ENCODE measurements at places on chromosomes 7 and 10.

- no peak for DNase-seq
Observed at GRCh38 chr10:23461557-23461956, 22.7 kb downstream of the OTUD1 start.

DNA sequence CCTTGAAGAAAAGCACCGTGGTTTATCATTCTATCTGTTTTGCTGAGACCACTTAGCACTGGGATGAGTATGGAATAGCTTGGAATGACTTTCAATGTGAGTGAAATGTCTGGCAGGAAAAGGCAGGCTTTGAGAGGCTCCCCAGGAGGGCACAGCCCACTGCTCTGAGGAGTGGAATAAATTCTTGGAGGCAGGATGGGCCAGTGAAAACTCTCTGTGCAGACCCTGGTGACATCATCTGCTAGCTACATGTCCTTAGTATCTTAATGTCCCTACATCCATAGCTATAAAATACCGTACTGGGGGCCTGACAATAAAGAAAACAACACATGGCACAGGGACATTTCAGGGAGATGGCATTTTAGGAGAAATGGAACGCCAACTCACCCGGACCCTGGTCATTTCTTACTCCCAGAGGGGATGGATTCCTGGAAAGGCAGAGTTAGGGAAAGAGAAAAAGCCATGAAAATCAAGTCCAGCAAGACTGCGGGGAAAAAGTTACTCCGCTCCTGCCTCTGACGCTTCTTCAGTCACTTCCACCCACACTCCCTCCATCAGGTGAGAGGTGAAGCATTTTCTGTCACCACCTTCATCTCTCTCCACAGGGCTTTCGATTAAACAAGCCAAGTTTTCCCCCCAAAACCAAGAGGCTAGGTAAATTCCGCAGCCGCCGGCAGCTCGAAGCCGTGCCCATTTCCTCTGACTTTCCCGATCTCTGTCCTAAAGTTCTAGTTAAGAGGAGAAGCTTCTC, 991 bp downstream of the ZNF239 start:
- no peak for DNase-seq

GRCh38 chr7:133252506-133252857, 396 bp upstream of the EXOC4 start:
- no peak for DNase-seq

DNA sequence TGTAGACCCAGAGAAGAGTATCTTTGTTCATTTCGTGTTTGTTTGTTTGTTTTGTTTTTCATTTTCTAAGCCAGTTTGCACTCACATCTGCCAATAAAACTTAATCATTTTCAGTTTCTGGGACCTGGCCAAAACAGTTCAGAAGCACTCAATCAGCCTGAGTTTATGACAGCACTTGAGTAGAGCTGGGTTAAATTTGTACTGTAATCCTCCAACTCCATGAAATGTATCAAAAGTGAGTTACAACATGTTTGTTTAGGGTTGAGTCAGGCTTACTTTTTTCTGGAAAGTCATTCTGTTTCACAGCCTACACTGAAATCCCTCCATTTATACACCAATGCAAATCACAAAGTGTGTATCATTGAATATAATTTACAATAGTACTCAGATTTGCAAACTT, 91.9 kb downstream of the ZWINT start:
- DNase-seq = peak; percentile 33

GRCh38 chr10:33565231-33565630, 230.8 kb upstream of the NRP1 start:
- DNase-seq = no peak

DNA sequence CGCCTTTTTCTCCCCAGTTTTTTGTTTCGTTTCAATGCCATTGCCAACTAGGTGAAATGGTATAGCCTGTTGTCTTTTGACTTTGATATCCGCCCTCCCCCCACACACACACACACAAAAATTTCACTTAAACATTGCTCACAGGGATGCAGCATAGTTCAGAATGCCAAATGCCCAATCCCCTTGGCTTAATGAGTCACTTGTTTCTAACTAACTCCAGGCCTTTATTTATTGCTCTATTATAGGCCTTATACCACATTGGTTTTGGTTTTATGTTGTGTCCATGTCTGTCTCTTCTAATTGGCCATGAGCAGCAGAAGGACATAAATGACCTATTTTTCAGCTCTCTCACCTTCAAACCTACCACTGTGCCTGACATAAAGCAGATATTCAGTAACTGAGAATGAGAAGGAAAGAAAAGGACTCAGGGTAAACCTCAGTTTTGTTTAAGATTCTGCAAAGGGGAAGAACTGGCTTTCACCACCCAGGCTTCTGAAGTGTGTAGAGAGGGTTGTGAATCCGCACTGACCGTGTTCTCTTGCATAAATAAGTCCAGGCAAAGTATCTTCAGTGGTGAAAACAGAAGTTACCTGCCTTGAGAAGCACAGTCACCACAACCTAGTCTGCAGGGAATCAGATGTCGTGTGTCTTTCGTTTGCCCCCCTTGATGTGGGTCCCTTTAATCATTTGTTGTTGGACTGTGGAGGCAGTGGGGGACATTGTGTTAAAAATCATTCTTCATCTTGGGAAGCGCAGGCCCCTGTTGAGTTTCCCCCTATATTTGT, 139.8 kb downstream of the CELF2 start:
- DNase-seq = no peak

DNA sequence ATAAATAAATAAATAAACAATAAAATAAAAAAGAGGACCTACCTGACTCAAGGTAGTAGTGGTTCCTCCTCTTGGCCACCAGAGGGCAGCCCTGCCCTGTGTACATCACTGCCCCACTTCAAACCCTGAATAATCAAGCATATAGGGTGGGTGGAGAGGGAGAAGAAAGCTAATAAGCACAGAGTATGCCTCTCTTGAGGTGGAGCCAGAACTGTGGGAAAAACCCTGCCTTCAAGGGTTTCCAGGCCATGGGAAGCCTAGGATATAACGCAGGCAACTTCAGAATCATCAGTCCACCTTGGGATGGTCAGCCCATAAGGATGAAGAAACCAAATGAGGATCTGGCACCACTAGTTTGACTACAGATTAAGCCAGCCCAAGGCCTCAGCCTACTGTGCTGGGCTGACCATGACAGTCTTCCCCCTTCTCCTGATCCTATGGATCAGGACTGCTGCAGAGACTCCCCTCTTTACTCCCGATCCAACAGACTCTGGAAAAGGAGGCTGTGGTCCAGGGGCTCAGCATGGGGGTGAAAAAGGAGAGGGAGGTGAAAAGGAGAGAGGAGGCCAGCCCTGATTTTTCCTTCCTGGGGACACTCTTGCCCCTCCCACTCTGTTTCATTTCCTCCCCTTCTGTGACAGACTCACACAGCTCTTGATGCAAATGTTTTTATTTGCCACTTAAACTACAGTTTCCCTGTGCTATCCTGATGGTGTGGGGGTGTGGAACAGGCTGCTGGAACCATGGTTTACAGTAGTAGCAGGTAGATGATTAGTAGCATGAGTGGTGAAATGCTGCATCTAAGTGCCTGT, 10.1 kb downstream of the AVPI1 start:
- peak; percentile 9 for DNase-seq

DNA sequence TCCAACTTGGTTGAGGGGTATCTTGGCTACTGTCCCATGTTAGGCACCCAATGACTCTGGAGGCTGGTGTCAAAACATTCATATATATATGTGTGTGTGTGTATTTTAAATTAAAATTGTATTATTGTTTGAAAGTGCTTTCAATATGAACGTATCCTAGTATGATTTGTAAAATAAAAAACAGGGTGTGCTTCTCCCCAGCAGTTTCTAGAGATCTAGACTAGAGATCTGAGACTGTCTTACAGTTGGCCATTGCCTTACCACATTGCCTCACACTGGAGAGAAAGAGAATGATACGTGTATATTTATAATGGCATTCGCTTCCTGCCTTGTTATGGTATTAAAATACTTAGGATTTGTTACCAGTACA, 1.2 kb downstream of the BAG3 start:
- peak; percentile 2 for DNase-seq

GRCh38 chr7:108331971-108332370, 124.3 kb downstream of the NRCAM start:
- DNase-seq = no peak

DNA sequence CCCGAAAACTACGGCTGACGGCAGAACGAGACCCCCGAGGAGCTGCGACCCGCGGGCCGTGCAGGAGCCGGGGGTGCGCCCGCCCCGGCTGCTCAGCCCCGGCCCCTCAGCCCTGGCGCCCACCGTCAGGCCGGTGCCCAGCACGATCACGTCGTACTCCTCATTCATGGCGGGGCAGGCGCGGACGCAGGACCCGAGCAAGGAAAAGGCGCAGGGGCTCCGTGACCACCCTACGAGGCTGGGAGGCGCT, 218 bp downstream of the GDI2 start:
- no peak for DNase-seq

GRCh38 chr10:100878291-100878910, 34.4 kb upstream of the SLF2 start:
- DNase-seq = peak; percentile 38

- no peak for DNase-seq
Observed at GRCh38 chr7:67983486-67983885, 986.9 kb downstream of the TYW1 start.

GRCh38 chr10:75556320-75556719, 124.9 kb downstream of the LRMDA start:
- DNase-seq = no peak

GRCh38 chr7:45563941-45564461, 10.2 kb upstream of the ADCY1 start:
- no peak for DNase-seq

- DNase-seq = no peak
Observed at GRCh38 chr7:127365164-127365956, 27.1 kb downstream of the ZNF800 start.

DNA sequence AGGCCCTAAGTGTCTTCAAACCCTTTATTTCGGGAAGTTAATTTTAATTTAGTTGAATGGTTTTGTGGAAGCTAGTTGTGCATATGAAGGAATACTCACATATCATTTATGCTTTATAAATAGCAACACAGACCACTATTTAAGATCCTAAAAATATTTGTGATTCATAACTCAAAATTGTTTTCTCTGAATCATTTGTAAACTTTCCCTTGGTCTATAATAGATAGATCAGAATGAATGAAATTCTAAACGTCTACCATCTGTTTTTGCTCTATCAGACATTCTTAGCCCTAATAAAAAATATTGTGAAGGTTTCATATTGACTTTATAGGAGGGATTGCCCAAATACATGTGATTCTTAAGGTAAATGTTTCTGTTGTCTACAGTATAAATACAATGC, 43.5 kb downstream of the LOXL4 start:
- DNase-seq = no peak

DNA sequence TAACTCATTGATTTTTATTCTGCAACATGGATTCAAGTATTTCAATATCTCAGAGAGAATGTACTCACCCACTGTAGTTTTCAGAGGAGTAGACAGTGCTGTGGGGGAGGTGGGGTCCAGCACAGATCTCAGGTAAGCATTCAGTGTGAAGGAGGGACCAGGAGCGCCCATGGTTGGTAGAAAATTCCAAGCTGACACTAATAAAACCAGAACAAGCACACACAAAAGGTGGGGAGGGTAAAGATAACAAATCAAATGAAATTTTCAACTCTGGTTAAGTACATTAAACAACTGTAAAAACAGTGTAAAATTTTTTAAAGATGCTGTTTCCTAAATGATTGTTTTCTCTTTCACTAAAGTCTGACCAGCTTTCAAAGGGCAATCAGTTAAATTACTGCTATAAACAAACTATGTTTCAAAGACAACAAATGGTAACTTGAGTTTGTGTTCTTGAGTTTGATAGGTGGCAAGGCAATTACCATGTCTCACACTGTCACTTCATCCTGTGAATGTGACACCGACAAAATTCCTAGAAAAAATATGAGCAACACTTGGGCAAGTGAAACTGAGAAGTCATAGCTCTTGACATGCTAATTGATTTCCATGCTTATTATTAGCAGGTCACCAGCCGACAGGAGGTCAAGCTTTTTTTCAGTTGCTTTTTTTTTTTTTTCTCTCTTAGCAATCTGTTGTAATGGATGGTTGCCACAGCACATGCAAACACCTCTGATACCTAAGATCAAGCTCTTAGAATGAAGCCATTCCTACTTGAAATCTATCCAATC, 205.8 kb upstream of the SLC26A5 start:
- no peak for DNase-seq

GRCh38 chr7:133484086-133484485, 231.2 kb downstream of the EXOC4 start:
- DNase-seq = no peak

- no peak for DNase-seq
Observed at GRCh38 chr7:43568529-43568928, 14.4 kb upstream of the STK17A start.

GRCh38 chr10:11472158-11472753, 139.2 kb downstream of the USP6NL start:
- peak; percentile 13 for DNase-seq

DNA sequence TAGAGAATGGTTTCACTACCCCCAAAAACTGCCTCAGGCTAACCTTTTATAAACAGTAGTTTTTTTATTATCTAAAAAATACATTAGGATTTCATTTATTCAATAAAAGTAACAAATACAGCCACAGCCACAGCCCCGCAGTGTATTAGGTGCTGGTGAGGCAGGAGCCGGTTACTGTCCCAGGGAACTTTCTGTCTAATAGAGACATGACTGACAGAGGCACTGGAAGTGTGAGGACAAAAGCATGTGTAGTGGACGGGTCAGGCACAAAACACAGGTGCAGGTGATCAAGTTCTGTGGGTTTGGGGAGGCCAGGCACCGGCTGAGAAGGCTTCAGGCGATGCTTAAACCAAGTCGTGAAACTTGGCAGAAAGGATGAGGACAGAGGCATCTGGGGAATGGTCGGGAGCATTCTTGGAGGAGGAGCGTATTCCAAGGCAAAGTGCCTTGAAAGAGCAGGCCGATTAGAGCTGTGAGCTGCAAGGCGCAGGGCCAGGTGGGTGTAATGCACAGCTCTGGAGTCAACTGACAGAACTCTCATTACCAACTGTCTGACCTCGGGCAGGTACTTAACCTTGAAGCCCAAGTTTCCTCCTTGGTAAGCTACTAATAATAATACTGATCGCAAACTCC, 138.2 kb downstream of the USP6NL start:
- no peak for DNase-seq

- no peak for DNase-seq
Observed at GRCh38 chr7:105009667-105010503, 4.1 kb upstream of the KMT2E start.

DNA sequence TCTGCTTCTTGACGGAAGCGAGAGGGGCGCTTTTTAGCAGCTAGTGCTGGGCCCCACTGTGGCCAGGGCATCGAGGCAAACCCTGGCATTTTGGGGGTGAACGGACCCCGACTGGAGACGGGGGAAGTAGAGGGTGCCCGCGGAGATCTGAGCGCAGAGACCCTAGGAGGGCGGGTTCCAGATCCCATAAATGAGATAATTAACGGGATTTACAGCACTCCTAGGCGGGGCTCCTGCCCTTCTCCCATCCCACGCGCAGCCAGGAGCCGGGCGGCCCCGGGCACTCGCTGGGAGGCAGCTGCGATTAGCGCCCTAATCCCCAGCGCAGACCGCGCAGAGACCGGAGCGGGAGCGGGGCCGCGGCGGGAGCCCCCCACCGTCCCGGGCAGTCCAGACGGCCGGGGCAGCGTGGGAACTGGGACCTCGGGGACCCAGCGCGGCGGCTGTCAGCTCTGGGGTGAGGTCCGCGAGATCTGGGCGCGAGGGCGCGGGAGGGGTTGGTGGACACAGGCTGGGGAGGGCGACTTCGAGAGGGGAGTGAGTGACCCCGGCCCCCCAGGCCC, 735 bp downstream of the JCAD start:
- DNase-seq = no peak

All from COR-L47 (cell line).